ENCODE measurements at places on chromosomes 13 and 19.

GRCh38 chr13:80083081-80083852 lies 257.7 kb downstream of the SPRY2 start:
- no peak for DNase-seq

- no peak for DNase-seq
These were observed 2.5 kb downstream of the SLC1A5 start for GRCh38 chr19:46785980-46786235.

- no peak for DNase-seq
These were observed 93.8 kb upstream of the ARHGEF7 start for GRCh38 chr13:111021270-111021669.

DNA sequence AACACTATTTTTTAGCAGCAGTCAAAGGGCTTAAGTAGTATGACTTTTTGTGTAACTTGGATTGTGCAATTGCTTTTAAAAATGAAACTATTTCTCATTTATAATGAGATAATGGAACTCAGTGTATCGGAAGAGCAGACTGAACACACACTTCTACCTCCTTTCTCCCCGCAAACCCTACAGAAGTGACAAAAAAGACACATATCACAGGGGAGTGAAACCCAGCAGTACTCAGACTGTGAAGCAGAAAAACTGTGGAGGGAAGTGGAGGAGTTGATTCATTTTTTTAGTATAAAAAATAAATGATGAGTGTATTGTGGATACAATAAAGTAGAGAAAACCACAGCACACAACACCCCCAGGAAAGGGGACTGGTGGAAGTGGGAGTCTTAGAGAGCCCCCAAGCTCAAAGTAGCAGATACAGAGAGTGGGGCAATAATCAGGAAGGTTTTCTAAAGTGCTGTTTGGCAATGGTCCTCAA lies 9.7 kb downstream of the LPAR6 start:
- no peak for DNase-seq

DNA sequence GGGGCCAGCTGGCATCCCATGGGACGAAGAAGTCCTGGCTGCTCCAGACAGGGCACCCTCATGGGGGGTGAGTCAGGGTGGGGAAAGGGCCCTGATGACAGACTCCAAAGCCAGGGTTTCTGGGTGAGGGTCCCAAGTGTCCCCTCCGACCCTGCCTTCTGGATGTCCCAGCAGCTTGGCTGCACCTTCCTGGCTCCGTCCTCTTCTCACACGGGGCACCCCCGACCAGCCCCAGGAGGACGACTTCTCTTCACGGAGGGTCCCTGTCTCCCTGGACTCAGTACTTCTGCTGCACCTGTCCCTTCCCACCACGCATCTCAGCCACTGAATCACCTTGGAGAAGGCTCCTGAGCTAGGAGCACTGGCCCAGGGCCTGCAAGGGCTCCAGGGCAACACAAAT lies 19.9 kb downstream of the MIER2 start:
- no peak for DNase-seq

GRCh38 chr13:93355094-93355493 lies 128.5 kb downstream of the GPC6 start:
- no peak for DNase-seq

Data from CD4-positive, alpha-beta T cell treated with Interleukin-15 for 1 hour (primary cell).